ENCODE measurements at places on chromosomes 2 and 18.

GRCh38 chr2:6833300-6833604, 32.5 kb downstream of the CMPK2 start:
- no peak for DNase-seq

DNA sequence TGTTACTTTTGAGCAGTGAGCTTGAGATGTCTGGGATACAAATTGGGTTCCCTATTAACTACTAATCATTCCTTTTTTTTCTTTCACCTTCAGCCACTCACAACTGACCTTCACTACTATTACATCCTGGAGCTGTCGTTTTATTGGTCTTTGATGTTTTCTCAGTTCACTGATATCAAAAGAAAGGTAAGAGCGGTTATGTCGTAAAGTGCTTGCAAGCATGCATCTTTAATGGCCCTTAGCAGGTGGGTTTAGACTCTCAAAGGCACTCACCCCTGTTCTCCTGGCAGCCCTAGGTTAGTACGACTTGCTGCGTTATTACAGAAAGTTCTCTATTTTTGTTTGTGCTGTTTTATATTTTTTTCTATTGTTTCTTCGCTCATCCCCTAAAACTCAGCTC, 107.6 kb upstream of the NOSTRIN start:
- DNase-seq: no peak

GRCh38 chr18:22637787-22638186, 220.1 kb upstream of the CTAGE1 start:
- no peak for DNase-seq

GRCh38 chr2:3130889-3131635, 246.6 kb downstream of the EIPR1 start:
- no peak for DNase-seq

DNA sequence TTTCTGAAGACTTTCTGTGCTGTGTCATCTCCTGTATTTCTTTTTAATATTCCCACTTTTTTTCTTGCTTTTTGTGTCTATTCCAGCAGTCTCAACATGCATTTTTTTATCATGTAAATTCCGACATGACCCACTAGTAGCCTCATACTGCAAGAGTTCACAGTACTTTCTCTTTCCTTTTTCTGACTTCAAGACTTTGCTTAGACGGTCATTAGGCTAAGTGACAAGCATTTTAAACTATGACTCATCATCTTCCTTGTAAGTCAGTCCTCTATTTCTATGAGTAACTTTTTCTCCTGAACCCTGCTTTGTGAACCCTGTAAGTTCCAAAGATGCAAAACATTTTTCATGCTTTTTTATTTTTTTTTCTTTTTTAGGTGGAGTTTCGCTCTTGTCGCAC, 381.2 kb downstream of the TXNL1 start:
- no peak for DNase-seq

DNA sequence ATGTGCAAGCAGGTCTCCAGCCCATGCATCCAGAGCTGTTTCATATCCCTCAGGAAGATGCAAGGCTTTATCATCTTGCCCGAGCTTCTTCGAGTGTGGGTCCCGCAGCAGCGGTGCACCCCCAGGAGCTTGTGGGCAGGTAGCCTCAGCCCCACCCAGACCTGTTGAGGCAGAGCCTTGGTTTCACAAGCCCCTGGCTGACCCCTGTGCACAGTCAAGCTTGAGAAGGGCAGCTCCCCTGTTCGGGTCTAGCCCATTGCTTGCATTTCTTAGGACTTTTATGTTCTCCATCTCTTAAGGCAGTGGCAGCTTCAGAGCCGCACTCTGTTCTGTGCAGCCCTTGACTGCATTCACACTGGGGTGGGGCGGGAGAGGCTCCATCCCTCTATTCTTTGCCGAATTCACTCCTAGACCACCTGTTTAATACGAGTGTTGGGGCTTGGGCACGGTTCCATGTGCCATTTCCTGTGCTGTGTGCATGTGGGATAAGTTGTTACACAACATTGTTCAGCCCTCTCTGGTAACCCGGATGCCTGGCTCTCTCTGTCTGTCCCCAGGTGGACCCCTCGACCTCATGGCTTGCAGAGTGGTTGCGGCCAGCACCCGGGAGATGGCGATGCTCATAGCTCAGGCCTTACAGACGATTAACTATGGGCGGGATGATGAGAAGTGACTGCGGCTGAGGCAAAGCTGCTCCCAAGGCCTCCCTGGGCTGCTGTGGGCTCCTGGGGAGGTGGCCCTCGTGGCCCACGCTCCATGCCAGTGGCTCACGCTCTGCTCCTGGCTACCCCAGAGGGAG, 48.7 kb downstream of the IMPA2 start:
- no peak for DNase-seq

- DNase-seq: no peak
These were observed 16.6 kb downstream of the CCDC138 start for GRCh38 chr2:108803045-108803736.

GRCh38 chr18:49090901-49091300, 140.1 kb upstream of the SMAD7 start:
- no peak for DNase-seq

- DNase-seq: no peak
These were observed 268.4 kb downstream of the ATAD2B start for GRCh38 chr2:23658466-23658942.

- no peak for DNase-seq
These were observed 848 bp downstream of the VRK2 start for GRCh38 chr2:58047373-58047935.

GRCh38 chr2:230423851-230424458, 8.0 kb downstream of the SP100 start:
- no peak for DNase-seq

DNA sequence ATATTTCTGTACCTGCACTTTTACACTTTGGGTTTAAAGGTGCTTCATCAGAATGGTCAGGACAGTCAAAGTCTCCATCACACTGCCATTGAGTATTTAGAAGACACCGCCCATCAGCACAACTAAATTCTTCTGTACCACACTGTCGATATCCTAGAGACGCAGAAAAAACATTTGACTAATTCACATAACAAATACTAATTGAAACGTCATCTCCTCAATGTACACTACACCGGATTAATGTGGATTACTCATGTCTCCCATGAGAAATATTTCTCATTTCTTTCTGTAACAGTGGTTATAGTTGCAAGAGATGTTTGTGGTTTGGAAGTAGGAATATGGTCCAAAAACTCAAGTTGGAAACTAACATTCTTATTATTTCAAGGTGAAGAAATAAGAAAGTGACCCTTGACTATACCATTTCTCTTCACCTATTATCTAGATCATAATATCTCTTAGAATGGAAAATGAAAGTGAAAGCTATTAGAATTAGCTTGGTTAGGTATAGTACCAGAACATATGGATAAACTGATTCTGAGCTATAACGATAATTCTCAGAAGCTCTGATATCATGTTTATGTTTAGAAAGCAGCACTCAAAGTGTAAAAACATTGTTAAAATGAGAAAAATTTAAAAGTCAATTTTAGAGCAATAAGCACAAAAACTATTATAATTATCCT, 1627.7 kb downstream of the LRP1B start:
- DNase-seq: no peak

DNA sequence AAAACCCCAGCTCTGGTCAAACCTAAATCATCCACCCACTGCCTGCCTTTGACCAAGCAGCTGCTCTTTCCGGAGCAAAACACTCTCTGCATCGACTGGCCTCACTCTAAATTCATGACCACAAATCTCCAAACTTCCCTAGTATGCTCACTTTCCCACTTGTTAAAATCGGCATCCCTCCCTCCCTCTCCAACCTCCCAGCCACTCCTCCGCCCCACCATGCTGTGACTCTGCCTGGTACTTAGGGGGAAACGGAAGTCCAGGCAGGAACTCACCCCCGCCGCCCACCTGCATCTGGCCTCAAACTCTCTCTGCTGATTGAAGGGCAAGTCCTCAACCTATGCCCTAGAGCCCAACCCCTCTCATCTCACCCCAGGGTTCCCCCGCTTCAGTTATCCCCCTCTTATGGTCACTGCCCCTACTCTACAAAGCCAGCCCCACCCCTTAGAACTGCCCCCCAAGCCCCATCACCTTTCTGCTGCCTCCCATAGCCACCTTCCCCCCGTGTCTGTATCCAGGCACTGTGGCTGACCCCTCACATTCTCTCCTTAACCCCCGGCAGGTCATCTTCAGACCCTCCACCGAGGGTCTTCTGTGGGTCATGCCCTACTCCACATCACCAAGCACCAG, 3.8 kb upstream of the ADRA2B start:
- no peak for DNase-seq

GRCh38 chr2:157785200-157785599, 90.9 kb downstream of the ACVR1 start:
- no peak for DNase-seq
